Stimulated activated effector memory CD8-positive, alpha-beta T cell treated with anti-CD3 and anti-CD28 coated beads, Interleukin-12 subunit alpha, Interleukin-12 subunit beta, amount 100 ng/mL, for 72 hours (primary cell): ENCODE measurements at places on chromosomes 3 and 15.

DNA sequence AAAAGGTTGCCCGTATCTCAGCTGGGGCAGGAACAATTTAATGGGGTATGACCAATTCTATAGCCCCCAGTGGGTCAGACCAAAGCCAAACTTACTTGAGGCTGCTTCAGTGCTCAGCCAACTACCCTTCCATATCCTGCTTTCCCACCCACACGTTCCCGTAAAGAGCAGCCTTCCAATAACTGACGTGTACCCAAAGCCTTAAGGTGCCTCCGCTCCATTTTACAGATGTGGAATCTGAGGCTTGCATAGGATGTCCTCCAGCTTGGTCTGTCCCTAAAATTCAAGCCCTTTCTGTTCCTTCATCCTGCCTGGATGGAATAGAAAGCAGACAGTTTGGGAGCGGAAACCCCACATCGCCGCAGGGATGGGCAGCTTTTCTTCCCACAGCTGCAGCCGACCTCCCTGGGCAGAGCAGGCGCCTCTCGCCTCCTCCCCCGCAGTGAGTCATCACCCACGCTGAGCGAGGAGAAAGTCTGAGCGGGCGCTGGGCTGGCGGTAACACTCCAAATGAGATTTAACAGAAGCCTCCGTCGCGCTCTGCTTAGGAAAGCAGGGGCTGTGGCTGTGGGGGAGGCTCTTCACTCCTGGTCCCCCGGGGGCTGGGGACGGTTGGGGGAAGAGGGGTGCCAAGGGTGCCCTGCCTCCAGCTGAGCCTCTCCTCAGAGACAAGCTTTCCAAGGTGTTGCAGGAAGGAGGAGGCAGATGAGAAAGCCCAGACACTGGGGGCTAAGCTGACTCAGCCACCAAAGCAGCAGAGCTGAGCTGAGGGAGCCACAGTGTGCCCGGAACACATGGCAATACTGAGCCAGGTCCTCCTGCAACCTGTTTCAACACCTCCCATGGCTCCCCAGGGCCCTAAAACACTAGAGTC is 57.8 kb upstream of the HRH1 start:
- DNase-seq, result peak; percentile 39

DNA sequence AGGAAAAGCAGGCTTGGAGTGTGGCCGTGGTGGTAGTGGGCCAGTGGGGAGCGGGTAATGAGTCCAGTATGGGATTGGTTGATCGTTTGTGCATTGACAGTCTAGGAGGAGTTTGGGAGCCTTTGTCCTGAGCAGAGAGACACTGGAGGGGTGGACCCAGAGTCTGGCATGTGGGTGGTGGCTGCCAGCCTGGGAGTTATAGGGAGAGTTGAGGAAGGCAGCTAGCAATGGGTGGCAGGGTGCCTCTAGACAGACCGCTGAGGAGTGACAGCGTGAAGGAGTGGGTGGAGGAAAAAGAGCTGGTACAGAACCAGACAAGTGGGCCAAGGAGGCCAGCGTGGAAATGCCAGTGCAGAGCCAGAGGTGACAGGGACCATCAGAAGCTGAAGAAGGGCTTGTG is 1.9 kb upstream of the CCK start:
- no peak for DNase-seq

DNA sequence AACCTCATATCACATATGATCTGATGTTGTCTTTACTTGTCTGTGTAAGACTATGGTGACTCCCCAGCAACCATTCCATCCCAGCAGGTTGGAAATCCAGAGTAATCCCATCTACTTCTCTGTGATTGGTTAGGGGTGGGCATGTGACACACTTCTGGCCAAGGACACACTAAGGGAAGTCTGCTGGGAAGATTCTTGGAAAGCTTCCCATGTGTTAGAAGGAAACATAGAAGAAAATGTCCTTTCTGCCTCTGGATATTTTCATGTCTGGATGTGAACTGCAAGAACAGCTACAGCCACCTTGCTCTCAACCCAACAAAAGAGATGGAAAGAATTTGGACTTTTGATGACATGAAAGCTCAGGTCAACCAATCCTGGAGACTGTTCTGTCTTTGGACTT is 2.6 kb upstream of the UBE2Q2 start:
- no peak for DNase-seq

GRCh38 chr15:60376677-60377095 is 21.1 kb downstream of the ANXA2 start:
- no peak for DNase-seq

DNA sequence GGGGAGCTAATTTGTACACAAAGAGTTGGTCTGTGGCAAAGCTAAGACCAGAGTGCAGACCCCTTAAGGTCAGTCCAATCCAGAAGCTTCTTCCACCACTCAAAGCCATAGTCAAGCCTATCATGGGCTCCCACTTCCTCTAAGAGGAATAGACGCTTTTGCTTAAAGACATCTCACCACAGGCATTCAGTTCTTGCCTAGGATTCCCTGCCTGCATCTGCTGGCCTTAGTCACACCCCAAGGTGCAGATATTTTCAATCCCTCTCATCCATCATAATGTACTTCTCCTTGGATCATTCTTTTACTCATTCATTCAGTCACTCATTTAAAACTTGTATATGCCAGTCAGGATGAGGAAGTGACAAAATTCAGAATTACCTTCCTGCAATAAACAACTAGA is 179.6 kb upstream of the STT3B start:
- DNase-seq, result no peak

- no peak for DNase-seq
These were observed 452.5 kb upstream of the THRB start for GRCh38 chr3:24947103-24947502.

GRCh38 chr3:161559177-161559998 is 62.8 kb downstream of the OTOL1 start:
- no peak for DNase-seq

GRCh38 chr3:45635475-45636256 is 41.1 kb downstream of the LIMD1 start:
- no peak for DNase-seq

- DNase-seq, result no peak
These were observed 199.4 kb downstream of the OCA2 start for GRCh38 chr15:27899583-27900285.

GRCh38 chr3:171231361-171231760 is 204.8 kb upstream of the SLC2A2 start:
- no peak for DNase-seq

GRCh38 chr3:42473083-42473932 is 29.1 kb upstream of the VIPR1 start:
- no peak for DNase-seq
